ENCODE measurements at places on chromosomes 2 and 18.

GRCh38 chr2:177252808-177253531, 11.6 kb downstream of the NFE2L2 start:
- DNase-seq = no peak

DNA sequence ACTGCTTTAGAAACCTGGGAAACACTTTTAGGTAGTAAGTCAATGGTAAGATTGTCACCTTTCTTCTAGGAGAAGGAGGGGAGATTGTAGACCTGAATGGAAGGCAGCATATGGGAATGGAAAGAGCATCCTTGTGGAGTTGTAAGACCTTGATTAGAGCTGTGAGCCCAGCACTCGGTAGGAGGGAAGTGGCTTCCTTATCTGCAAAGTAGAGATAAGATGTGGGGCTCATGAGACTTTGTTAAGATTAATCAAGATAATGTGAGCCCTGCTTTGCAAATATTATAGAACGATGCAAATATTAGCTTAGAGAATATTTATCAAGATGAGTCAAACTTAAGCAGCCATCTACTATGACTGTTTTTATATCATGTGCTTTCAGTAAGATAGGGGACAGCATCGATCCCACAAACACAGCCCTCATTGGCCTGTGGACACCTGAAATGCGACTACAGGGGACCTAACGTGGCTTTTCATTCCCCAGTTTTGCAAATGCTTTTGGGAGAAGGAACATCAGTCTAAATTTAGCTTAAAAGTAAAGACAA, 243.7 kb downstream of the LTBP1 start:
- no peak for DNase-seq

GRCh38 chr2:238525990-238526389, 99.3 kb downstream of the ASB1 start:
- no peak for DNase-seq

DNA sequence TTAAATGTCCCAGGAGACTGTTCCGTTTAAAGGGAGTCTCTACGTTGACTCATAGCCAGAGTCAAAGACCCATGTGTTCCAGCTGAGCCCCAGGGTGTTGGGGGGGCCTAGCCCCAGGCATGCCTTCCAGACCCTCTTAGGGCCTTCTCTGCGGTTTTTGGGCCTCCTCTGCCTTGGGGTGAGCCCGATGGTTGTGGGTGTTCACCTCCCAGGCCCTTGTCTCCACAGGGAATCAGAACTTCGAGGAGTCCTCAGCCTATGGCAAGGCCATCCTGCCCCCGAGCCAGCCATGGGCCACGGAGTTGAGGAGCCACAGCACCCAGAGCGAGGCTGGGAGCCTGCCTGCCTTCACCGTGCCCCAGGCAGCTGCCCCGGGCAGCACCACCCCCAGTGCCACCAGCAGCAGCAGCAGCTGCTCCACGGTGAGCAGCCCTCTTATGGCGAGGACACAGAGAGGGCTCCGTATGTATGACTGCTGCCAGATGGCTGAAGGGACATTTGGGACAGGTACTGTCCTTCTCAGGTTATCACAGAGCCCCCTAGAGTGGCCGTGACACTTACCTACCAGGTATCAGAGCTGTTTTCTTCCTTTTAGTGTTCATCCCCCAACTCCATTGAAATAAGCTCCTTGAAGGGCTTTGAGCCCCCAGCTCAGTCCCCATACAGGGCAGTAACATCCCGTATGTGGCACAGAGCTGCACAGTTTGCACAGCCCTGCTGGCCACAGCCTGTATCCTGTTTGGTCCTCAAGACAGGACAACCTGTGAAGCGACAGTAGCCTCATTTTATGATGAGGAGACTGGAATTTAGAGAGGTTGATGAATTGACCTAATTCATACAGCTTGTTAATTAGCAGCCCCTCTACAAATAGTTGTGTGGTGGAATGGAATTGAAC, 80.7 kb downstream of the EPAS1 start:
- no peak for DNase-seq

- no peak for DNase-seq
Measured at GRCh38 chr2:182014284-182014683, 28.6 kb downstream of the PPP1R1C start.

DNA sequence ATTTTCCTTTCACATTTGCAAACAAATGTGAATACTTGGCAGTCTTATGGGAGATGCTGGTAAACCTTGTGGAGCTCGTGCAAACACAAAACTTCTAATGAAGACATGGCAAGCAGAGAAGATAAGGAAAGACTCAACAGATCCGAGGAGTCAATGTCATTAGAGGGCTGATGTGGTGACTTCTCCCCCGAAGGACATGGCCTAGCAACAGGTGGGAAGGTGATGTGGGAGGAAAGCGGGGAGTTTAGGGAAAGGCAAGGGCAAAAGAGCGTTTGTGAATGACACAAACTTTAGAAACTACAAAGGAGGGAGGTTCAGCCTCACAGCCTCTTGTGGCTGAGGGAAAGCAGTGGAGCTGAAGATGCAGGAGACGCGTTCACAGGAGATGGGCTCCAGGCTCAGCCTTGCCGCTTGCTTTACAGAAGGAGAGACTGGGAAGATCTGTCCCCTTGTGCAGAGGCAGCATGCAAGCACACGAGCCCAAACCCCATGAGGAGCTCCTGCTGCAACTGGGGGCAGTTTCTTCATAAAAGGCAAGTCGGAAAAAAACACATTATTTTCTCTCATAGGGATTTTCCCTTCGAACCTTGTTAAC, 86.6 kb downstream of the SOWAHC start:
- no peak for DNase-seq

DNA sequence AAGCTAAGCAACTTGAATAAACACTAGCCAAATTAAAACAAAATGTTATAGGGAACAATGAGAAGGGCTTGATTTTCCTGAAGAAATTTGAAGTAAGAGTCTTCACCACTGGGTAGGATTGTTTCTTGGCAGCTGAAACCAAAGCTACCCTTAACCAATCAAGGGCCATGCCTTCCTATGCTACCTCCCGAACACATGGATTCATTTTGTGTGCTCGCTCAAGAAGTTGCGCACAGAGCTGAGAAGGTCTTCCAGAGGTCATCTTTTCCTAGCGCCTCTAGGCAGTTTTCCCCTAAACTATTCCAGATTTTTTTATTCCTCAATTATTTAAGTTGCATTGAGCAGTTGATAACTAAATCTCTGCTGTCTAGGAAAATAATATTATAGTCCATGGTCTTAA, 264.6 kb downstream of the RBM43 start:
- DNase-seq = no peak

GRCh38 chr18:48104705-48105104, 174.2 kb upstream of the SMAD2 start:
- DNase-seq = no peak

DNA sequence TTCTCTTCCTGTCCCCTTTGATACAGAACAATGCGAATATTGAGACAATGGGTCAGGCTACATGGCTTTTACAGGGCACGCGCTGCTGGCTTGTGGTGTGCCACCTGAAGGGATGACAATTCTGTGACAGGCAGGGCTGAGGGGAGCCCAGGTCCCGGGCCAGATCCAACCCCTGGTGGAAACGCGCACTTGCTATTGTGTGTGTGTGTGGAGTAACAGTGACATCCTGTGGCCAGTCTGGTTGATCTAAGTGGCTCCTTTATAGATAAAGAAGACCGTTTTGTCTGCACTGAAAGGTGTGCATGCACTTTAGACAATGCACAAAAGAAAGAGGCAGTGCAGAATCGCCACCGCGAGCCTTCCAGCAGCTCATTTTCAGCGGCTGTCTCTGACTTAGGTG, 273.6 kb downstream of the HRH4 start:
- peak; percentile 20 for DNase-seq

- DNase-seq = no peak
Measured at GRCh38 chr2:241686324-241686649, 328 bp downstream of the DTYMK start.

DNA sequence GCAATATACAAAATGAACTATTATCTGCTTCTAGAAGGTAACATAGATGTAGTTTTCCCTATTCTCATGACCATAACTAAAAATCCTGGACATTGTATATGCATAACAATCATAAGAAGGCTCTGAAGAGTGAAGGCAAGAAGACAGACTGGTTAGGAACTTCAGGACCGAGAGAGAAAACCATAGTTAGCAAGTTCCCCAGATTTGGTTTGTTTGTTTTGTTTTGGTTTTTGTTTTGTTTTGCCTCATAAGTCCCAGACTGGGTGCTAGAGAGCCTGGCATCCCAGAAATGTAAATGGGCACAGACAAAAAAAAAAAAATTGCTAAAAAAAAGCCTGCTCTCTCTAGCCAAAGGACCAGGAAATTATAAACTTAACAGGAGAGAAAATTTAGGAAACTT, 192.2 kb upstream of the FBXO11 start:
- DNase-seq = no peak

GRCh38 chr2:16293398-16293797, 353.0 kb downstream of the MYCN start:
- no peak for DNase-seq

DNA sequence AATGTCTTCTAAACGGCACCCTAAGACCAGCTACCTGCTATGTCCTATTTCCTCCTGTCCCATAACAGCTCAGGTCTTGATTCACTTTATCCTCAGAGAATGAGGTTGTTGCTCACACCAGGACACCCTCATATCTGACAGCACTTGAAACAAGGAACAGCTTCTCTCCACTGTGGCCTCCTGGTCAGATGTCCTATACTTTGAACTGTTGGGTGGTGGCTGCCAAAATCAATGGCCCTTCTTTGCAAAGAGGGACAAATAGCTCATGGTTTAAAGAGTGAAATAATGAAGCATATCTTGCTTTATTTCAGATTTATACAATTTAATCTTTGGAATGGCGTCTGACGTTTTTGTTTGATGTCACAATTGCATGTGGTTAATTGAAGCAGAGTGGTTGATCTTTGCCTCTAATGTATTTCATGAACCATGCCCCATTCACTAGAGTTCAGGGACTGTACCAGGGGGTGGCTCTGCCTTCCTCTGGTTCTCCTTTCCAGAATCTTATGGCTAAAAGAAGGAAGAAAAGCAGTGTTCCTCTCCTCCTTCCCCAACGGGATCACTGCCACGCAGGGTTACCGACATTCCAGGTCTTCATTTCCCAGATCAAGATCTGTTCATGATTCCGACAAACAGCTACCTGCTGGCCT, 24.1 kb upstream of the ZCCHC2 start:
- DNase-seq = no peak

DNA sequence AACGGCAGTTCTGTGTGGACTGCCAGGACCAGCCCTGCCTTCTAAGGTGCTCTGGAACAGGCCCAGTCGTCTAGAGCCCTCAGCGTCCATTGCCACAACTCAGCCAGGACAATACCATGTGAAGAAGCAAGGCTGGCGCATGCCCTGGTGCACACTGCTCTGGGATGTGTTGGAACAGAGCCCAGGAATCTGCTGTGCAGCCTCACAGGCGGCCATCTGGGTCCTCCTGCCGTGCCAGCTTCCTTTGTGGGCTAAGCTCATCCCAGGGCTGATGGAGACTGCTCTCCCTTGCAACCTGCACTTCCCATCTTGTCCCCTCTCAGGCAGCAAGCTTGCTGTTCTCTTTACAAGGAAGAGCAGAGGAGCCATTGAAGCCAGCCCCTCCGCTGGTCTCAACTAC, 246.4 kb upstream of the PXDN start:
- no peak for DNase-seq

GRCh38 chr18:77178559-77178958, 46.0 kb upstream of the MBP start:
- no peak for DNase-seq

- DNase-seq = no peak
Measured at GRCh38 chr18:610214-610928, 13.6 kb downstream of the CLUL1 start.

DNA sequence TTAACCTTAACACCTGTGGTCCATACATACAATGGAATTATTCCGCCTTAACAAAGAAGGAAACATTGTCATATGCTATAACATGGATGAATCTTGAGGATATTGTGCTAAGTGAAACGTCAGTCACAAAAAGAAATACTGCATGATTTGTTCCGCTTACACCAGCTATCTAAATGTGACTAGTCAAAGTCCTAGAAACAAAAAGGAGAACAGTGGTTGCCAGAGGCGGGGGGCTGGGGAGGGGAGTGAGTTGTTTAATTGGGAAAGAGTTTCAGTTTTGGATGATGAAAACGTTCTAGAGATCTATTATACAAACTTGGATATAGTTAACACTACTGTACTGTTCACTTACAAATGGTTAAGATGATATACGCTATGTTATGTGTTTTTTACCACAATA, 72.0 kb downstream of the SPRED2 start:
- DNase-seq = no peak

- no peak for DNase-seq
Measured at GRCh38 chr18:33717339-33717738, 139.3 kb downstream of the ASXL3 start.

DNA sequence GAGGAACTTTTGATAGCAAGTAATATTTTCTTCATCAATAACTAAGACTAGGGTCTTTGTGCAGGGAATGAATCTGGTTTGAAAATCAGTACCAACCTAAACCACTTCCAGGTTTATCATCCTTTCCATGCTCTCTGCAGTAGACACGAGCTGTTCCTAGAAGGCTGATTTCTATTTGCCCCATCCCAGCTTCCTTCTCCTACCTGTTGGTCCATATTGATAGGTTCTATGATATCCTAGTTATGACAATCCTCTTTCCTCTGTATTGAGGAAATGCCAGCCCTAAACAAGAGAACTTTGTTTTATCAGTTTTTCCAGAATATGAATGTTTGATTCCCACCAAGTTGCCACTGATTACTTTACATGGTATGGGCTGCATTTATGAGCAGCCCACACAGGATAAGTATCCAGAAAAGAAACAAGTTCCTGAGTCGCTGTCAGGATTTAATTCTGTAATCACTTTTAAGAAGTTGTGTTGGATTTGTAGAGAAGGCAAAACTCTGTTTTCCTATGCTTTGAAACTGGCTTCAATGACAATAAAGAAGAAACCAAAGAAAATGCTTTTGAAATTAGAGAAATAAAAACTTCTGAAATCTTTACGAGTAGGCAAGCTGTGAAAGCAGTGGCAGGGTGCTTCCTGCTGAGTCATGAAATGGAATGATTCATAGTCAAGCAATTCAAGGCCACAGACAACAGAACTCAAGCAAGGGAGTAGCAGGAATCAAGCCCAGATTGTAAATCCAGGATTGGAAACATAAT, 37.3 kb upstream of the TANK start:
- DNase-seq = no peak

DNA sequence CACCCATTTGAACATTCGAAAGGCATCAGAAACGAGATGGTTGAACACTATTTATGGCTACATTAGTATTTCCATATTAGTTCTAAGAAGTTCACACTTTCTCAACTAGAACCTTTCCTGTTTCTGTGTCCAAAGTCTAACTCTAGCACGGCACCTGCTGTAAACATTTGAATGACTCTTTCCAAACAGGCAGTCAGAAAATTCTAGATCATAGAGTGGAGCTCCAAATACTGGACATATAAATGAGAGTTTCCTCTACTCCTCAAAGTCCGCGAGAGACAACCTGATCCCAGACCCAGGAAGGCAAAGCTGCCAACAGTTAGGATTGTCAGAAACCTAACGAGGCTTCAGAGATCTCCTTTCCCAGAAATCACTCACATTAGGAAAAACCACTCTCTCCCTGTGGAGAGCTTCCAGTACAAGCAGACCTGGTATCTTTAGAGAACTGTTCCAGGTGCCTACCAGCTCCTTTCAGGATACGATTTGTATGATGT, 10.6 kb downstream of the RND3 start:
- no peak for DNase-seq

GRCh38 chr2:83143946-83144345, 1315.1 kb downstream of the SUCLG1 start:
- no peak for DNase-seq

GRCh38 chr2:210584834-210585233, 28.4 kb downstream of the CPS1 start:
- no peak for DNase-seq
